ENCODE measurements at places on chromosomes 4 and X.

DNA sequence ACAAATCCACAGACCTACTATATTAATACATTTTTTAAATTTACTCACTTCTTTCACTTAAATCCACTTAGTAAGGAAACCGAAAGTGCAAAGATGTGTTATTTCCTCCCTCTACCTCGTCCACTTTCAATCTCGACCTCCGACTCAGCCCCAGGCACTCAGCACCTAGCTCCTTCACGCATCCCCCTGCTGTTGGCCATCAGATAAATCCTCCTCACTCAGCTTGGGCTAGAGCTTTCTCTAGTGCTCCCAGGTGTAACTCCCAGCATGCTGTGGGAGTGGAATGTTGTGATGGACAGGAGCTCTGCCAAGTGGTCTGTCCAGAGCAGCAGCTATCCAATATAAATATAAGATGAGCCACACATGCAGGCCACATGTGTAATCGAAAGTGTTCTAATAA lies 26.7 kb upstream of the TEC start:
- no peak for DNase-seq

- peak; percentile 8 for DNase-seq
These were observed 99.0 kb downstream of the ANOS1 start for GRCh38 chrX:8632924-8633323.

DNA sequence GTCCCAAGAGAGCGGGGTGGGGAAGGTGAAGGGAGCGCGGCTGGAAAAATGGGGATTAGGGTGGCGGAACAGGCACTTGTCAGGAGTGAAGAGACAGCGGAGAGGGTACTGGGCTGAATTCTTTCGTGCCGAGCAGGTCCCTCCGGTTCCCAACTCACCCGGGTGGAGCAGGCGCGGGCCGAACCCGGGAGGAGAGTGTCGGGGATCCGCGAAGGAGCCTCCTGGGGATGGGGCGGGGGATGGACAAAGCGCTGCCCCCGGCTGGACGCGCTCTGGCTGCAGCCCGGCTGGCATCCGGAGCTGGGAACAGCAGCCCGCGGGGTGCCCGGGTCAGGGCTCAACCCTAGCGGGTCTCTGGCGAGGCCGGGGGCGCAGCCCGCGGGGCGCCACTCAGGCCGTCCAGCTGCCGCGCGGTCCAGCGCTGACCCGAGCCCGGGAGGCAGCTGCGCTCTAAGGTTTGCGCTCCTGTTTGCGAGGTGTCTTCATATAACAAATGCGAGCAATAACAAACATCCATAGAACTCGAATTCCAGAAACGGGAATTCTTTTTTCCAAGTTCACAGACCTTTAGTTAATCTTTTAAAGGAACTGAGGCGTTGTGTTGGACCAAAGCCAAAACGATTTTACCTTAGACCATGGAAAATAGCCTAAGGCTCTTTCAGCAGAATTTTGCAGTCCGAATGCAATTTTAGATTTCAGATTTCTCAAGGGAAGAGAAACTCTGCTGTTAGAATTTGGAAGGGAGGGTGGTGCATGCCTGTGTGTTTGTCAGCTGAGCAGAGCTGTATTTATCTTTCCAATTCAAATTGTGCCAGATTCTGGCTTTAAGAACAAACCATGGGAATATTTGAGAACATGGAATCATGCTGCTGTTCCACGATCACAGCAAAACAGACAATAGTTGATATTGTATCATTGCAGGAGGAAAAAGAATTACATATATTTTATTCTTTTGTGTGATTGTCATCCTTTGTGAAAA lies 744 bp downstream of the NPY5R start:
- DNase-seq: peak; percentile 27

- peak; percentile 43 for DNase-seq
These were observed 1.9 kb downstream of the BCORL1 start for GRCh38 chrX:129984111-129984958.
